Effector CD8-positive, alpha-beta T cell (primary cell): ENCODE measurements at places on chromosomes 13 and 19.

- peak; percentile 38 for DNase-seq
Measured at GRCh38 chr19:11446652-11447301, 11.3 kb downstream of the PRKCSH start.

DNA sequence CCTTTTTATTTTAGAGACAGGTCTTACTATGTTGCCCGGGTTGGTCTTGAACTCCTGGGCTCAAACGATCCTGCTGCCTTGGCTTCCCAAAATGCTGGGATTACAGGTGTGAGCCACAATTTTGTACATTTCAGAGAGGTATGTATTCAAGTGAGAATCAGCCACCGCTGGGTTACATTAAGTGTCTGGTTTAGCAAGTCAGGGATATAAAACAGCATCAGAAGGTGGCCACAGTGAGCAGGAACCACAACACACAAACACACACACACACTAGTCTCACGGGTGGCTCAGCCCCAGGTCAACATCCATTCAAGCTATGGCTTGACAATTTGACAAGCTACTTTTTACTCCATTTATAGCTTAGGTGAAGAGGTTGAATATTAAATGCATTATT, 20.2 kb downstream of the KLK5 start:
- no peak for DNase-seq

DNA sequence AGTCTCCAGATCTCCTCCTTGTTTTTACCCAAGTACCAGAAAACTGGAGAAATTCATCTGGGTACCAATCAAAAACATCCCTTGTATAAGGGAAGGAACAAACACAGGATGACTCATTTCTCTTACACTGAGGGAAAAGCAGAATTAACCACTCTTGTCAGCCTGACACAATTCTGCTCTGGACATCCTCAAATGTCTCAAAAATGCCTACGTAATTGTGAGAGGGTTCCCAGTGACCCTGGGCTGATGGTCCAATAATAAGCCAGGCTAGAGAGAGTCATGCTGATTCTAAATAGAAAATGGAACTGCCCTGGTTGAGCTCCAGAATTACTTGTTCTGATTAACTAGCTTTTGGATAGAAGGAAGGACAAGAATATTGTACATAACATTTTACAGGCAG, 14.5 kb downstream of the ZNF708 start:
- no peak for DNase-seq

- no peak for DNase-seq
Measured at GRCh38 chr13:33997574-33997973, 179.6 kb downstream of the RFC3 start.

DNA sequence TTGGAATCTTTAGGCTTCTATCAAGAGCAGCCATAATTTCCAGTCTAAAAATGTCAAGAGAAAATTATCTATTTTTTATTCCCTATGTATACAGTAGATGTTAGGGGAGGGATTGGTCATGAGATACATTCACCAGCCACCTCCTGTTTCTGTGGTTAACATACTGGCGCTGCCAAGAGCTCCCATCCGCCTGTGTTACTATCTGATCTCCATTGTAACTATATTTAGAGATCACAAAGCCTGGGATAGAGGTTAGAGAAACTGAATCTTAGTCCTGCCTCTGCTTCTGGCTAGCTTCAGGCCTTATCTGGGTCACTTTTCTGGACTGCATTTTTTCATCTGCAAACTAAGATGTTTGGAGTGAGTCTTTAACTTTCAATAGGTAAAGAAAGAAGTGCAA, 46.3 kb downstream of the POLR1D start:
- DNase-seq = no peak

DNA sequence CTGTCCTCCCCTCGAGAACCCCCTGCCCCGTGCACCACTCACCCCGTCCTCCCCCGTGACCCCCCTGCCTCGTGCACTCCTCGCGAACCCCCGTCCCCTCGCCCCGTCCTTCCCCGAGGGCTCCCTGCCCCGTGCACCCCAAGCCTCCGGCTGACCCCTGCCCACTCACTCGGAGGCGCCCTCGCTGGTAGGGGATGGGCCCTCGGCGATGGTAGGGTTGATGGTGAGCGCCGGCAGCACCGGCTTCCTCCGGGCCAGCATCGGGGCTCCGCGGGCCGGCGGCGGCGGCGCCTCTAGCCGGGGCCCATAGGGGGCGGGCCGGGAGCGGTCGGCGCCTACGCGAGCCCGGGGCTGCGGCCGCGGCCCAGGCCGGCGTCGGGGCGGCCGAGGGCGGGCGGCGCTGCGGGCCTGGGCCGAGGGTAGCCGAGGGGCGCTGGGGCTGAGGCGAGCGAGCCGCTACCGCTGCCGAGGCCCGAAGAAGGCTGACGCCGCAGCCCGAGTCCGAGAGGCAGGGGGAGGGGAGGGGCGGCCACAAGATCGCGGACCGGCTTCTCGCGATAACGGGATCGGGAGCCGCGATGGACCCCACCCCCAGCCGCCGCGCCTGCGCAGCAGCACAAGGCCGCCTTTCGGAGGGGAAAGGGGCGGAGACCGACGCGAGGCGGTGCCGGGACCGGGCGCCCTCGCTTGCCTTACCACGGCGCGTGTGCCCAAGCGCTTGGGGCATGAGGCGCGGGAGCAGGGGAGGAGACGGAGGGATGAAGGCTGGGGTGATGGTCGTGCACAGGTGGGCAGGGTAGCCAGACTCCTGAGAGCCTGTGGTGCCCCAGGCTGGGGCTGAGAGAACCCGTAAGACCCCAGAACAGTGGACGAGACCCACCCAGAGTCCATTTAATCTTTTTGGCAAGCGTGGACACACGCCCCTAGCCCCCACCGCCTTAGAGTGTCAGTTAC, at the start of gene MAP2K2:
Gene MAP2K2, minus strand, starts transcription at position 508 of the 954 bp plus-strand sequence. Its CDS starts 247 bp downstream, at position 261.
- peak; percentile 93 for DNase-seq

GRCh38 chr13:94674609-94675348, 37.6 kb downstream of the SOX21 start:
- peak; percentile 2 for DNase-seq

- DNase-seq = no peak
Measured at GRCh38 chr13:75533861-75534260, 3.8 kb downstream of the COMMD6 start.

GRCh38 chr19:18291590-18292461, 10.4 kb upstream of the JUND start:
- DNase-seq = peak; percentile 69

DNA sequence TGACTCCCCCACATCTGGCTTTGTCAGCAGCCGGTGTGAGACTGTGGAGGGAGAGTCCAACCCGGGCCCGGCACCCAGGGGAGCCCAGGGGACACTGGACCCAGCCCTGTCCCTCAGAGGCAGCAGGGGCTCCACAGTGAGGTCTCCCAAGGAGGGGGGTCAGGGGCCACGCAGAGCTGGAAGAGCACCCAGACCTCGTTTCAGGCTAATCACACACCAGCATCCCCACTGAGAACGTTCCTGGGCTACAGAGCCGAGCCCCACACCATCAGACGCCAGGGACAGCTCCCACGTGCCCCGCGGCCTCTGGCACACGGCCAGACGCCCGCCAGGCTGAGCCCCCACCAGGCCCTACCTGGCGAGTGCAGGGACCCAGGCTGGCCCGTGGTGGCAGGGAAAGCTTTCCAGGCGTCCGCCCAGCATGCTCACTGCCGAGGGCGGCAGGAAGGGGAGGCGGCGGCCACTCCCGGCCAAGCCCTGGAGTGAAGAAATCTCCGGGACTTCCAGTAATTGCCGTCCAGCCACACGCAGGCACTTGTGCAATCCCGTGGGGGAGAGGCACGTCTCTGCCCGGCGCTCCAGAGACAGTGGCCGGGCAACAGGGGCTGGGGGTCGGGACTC, 19.2 kb downstream of the SBNO2 start:
- no peak for DNase-seq

GRCh38 chr19:2484178-2484937, 8.4 kb downstream of the GADD45B start:
- DNase-seq = no peak

DNA sequence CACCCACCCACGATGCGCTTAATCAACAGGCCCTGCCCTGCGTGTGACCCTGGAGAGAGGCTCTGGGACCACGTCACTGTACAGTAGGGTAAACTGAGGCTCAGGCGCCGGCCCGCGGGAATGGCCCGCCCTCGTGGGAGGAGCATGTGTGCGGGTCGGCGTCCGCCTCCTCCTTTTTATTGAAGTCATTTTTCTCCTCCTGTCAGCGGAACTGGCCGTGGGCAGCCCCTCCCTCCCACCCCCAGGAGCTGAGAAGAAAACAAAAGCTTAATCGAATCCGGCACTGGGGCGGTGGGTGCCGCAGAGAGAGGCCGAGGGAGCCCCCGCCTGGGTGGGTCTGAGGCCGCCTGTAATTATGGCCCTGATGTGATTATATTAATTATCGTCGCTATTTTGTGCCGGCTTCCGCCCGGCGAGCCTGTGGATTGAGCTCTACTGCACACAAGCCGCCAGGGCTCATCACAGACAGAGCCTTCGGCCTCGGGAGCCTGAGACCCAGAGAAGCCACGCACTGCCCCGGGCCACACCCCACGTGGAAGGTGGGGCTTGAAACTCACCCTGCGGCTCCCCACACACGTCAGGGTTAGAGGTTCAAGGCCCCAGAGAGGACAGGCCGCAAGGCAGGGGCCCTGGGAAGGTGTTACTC, 7.0 kb downstream of the C2CD4C start:
- no peak for DNase-seq

DNA sequence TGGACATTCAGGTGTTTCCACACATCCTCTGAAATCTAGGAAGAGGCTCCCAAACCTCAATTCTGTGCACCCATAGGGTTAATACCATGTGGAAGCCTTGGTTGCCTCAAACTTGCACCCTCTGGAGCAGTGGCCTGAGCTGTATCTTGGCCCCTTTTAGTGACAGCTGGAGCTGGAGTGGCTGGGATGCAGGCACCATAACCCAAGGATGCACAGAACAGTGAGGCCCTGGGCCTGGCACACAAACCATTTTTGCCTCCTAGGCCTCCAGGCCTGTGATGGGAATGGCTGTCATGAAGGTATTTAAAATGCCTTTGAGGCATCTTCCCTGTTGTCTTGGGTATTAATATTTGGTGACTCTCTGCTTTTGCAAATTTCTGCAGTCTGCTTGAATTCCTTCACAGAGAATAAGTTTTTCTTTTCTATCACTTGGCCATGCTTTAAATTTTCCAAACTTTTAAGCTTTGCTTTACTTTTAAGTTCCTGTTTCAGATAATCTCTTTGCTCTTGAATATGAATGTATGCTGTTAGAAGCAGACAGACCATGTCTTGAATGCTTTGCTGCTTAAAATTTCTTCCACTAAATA, 1594.5 kb upstream of the PCDH20 start:
- DNase-seq = no peak
